ENCODE measurements at places on chromosomes 2 and 18.
A peak's percentile ranks its signal among the peaks of the same experiment; 100 is the strongest.

- DNase-seq, result no peak
These were observed 36.2 kb downstream of the AMER3 start for GRCh38 chr2:130791617-130791939.

DNA sequence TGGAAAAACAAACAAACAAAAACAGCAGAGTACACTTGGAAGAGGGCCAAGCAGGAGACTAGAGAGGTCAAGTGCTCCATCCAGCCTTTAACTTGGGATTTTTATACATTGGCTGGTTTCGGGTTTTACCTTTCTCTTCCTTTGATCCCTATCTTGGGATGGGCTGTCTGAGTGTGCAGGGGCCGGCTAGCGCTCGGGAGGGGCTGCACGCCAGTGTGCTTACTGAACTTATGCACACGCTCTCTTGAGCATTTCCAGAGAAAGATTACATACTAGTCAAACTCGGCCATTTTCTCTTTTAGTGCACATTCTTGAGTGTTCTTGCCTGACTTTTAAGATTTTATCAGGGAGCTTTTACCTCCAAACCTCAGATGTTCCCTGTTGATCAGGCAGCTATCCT lies 707.8 kb downstream of the DSC3 start:
- no peak for DNase-seq

DNA sequence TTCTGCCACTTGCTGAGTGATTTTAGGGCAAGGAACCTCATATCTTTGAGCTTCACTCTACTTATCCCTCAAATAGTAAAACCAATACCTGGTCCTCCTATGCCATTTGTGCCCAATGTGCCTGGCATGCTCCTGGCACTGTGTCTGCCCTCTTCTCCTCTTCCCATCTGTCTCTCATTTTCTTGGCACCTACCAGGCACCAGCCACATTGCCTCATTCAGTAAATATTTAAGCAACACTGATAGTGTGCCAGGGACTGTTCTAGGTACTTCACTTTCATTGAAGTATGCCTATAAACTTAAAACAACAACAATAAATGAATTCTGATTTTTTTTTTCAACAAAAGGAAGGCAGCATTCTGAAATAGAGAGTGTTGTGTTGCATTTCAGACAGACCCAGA lies 15.1 kb upstream of the BOD1L2 start:
- no peak for DNase-seq

GRCh38 chr18:79766308-79766707 lies 31.4 kb upstream of the KCNG2 start:
- DNase-seq, result no peak

- no peak for DNase-seq
These were observed 27.2 kb upstream of the BBS5 start for GRCh38 chr2:169452080-169452479.

DNA sequence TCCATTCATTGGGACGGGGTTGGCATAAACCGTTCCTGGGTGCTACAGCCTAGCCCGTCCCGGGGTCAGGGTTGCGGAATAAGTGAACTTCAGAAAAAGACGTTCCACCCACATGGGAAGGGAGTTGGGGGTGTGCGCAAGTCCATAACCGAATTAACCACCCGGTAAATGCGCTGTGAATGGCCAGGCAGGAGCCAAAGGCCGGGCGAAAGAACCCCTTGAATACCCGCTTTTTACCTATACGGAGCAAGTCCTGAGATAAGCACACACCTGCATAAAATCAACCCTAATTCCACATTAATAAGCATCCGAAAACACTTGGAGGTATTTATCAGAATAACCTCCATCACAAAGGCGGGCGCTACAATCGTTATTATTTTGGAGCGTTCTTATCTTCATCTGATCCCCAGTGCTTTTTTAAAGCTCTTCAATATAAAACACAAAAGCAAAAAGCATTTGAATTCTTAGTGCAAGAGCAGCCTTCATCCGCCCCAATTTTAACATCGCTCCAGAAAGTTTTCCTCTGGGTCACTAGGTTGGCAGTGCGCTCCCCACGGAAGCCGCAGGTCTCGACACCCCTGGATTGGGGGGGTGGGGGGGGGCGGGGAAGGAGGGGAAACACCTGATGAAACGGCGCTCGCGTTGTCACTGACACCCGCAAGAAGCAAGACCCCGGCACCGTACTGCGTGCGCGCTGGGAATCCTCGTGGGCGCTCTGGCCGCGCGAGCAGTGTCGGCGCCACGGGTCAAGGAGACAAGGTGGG lies 1.2 kb downstream of the SATB2 start:
- DNase-seq, result no peak

- peak; percentile 80 for DNase-seq
These were observed 20.3 kb downstream of the ACTR3 start for GRCh38 chr2:113910110-113910717.

GRCh38 chr2:79375817-79376216 lies 137.0 kb upstream of the CTNNA2 start:
- no peak for DNase-seq

DNA sequence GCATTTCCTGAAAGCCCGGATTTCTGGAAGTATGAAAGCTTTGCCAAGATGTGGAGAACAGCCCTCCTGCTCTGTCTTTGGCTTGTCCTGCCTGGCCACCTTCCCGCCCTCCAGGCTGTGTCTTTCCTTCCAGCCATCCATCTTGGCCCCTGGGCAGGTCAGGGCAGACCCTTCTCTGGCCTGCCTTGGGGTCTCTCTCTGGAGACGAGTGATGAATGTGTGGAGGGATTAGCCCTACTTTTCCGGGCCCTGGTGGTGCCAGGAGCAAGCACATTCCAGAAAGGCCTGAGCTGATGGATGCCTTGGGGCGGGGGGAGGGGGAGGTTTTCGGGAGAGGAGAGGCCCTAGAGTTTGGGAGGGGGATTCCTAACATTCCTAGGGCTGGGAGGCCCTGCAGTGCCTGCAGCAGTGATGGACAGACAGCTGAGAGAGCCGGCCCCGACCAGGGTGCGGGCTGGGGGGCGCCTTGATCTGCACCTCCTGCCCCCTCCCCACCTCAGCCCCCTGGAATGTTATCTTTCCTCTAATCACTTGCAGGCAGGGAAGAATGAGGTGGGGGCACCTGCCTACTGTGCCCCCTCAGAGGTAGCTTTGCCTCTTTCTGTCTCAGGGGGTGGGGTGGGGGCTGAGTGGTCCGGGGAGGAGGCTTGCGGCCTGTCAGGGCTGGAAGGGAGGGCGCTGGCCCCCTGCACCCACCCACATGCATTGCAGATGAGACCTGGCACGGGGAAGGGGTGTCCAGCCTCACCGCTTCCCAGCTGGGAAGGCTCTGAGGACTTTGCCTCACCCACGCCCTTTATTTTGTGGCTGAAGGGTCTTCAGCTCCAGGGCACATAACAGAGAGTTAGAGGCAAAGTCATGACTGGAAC lies 156.2 kb downstream of the DDX1 start:
- no peak for DNase-seq

DNA sequence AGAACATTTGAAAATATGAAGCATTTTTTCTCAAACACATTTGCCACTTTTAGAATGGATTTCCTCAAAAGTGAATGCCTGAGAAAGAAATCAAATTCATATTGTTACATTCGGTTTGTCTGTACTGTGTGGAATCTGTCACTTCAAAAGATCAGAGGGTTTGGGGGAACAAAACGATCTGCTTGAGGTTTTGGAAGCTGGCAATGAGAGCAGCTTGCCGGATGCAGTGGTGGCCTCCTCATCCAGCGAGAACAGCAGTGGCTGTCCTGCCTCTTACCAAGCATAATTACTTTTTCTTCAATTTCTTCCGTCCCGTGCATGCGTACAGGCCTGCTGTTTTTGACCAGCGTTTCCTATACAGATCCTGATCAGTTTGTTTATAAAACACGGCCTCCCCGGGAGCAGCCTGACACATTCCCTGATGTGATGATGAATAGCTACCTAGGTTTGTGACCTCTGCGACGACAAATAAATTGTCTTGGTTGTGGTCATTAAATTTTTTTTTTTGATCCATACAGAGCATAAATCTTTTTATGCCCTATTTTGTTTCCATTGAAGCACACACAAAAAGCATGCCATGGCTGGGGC lies 45.2 kb downstream of the ITGA6 start:
- no peak for DNase-seq

DNA sequence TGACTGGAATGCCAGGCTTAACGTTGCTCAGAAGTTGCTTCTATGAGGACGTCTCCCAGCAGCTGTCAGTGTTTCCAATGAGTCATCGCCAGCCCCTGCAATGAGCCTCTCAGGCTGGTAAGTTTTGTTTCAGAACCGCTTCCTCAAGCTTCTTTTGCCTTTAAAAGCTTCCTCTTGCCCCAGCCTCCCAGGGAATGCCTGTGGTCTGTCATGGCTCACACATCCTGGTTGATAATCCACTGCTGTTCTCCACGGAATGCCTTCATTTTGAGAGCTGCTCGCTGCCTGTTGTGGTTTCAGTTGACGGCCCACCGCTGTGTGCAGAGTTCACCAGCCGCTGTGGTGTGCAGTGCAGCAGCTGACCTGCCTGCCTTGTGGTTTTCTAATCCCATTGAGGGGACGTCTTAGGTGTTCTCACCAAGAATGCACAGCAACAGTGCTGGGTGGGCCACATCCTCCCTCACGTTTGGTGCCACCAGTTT lies 96.4 kb downstream of the RTP5 start:
- peak; percentile 84 for DNase-seq

GRCh38 chr2:28736034-28736433 lies 15.6 kb upstream of the PPP1CB start:
- DNase-seq, result no peak

- no peak for DNase-seq
These were observed 206.1 kb downstream of the RAB3GAP1 start for GRCh38 chr2:135258193-135258592.

- DNase-seq, result no peak
These were observed 17.7 kb downstream of the MRO start for GRCh38 chr18:50802141-50802540.

GRCh38 chr2:29115797-29116781 lies 874 bp downstream of the CLIP4 start:
- DNase-seq, result peak; percentile 54

- no peak for DNase-seq
These were observed 150.8 kb downstream of the PXDN start for GRCh38 chr2:1593371-1594122.

DNA sequence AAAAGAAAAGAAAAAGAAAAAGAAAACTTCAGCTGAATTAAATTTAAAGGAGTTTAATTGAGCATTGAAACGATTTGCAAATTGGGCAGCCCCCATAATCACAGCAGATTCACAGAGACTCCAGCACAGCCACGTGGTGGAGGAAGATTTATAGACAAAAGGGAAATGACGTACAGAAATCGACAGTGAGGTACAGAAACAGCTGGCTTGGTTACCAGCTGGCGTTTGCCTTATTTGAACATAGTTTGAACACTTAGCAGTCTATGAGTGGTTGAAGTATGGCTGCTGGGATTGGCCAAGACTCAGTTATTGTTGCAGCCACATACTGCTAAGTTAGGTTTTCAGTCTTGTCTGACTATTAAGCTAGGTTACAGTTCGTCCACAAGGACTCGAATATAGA lies 312.2 kb upstream of the SLC14A2 start:
- no peak for DNase-seq

DNA sequence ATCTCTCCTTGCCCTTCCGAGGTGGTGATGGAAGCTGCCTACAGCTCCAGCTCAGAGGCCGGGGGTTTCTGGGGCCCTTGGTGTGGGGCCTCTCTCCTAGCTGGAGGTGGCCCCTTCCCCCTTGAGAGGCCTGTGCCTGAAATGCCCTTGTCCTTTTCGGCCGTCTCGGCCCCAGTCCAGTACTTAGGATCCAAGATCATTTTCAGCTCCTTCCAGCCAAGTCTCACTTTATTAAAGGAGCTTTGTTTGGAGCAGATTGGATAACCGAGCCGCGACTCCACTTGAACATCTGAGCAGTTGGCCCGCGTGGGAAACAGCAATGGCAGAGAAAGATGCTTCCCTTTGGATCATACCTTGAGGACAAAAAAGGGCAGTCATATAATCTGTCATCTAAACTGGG lies 125.0 kb downstream of the NEDD4L start:
- no peak for DNase-seq

- no peak for DNase-seq
These were observed 10.7 kb downstream of the ZNF142 start for GRCh38 chr2:218648787-218649100.

DNA sequence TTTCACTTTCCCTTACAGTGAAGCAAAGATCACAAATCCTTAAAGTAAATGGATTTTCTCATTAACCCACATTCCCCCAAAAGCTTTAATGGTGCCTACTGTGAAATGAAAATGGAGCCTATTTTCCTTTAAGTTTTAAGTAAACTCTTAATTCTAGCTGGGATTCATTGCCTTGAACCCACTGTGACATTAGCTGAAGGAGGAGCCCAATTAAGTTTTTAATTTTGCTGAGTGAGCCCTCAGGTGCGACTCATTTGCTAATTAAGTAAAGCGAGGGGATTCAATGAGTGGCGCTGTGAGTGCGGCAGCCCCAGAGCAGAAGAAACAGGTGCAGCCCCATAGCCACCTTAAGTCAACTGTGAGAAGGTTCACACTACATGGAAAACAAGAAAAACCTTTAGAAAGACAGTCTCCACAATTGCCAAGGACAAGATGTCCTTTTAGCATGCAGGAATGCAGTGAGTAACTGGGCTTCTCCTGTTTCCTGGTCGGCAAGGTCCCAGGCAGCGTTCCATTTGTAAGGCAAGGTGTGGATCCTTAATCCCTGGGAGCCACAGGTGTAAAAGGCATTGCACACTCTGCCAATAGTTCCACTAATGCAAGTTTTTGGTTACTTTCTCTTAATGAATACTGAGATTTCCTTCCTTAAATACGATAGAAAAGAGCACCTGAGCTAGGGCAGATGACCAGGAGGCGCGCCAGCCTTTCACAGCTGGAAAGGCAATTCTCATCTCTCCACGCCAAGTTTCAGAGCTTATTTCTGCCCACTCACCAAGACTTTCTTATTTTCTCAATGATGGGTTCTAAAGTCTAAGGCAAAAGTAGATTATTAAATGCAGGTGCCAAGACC lies 87.7 kb downstream of the TMEM18 start:
- no peak for DNase-seq

GRCh38 chr2:220226076-220226475 lies 598.6 kb downstream of the SLC4A3 start:
- DNase-seq, result no peak

- no peak for DNase-seq
These were observed 179.7 kb downstream of the EVA1A start for GRCh38 chr2:75381032-75381431.

- no peak for DNase-seq
These were observed 43.6 kb downstream of the MCFD2 start for GRCh38 chr2:46871976-46872381.

DNA sequence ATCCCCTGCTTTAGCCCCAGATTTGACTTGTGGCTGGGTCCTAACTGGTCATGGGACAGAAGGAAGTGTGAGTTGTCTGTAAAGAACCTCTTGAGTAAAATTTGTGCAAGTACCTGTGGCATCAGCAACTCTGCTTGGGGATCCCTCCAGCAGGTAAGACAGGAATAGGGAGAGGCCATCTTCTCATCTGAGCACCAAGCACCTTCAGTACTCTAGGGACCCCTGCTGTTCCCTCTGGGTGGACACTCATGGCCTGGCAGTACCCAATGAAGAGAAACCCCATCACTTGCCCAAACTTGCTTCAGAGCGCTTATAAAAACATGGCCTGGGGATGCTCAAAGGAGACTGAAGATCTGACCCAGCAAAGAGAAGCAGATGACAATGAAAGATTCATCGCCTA lies 297.8 kb downstream of the SP3 start:
- DNase-seq, result no peak

GRCh38 chr18:10047237-10047636 lies 133.4 kb downstream of the VAPA start:
- DNase-seq, result no peak
